ENCODE measurements at places on chromosomes 7 and 10.

GRCh38 chr10:70761727-70762350 lies 23.3 kb downstream of the TBATA start:
- DNase-seq = no peak

DNA sequence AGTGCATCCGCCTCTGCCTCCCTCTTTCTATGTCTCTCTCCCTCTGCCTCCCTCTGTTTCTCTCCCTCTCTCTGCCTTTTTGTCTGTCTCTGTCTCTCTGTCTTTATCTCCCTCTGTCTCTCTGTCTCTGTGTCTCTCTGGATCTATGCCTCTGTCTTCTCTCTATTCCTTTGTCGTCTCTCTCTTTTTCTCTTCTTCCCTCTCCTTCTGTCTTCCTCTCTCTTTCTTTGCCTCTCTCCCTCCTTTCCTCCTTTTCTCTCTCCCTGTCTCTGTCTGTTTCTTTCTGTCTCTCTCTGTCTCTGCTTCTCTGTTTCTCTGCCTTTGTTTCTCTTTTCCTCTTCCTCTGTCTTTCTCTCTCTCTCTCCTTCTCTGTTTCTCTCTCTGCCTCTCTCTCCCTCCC lies 678.8 kb upstream of the NRP1 start:
- no peak for DNase-seq

DNA sequence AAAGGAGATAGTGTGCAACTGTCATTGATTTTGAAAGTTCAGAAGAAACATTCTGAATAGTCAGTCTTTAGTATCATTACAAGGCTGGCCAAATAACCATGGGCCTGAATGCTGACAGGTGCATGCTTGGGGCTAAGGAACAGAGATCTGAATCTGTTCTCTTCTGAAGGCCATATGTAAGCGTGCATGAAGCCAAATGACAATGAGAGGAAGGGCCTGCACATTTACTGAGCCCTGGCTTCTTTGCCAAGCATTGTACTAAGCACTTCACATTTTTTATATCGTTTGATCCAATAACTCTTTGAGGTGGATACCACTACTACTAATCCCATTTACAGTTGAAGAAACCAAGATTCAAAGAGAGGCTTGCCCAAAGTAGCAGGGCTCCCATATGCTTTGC lies 22.5 kb upstream of the TIAL1 start:
- DNase-seq = no peak

- no peak for DNase-seq
These were observed 91.5 kb downstream of the SORBS1 start for GRCh38 chr10:95469676-95470075.

DNA sequence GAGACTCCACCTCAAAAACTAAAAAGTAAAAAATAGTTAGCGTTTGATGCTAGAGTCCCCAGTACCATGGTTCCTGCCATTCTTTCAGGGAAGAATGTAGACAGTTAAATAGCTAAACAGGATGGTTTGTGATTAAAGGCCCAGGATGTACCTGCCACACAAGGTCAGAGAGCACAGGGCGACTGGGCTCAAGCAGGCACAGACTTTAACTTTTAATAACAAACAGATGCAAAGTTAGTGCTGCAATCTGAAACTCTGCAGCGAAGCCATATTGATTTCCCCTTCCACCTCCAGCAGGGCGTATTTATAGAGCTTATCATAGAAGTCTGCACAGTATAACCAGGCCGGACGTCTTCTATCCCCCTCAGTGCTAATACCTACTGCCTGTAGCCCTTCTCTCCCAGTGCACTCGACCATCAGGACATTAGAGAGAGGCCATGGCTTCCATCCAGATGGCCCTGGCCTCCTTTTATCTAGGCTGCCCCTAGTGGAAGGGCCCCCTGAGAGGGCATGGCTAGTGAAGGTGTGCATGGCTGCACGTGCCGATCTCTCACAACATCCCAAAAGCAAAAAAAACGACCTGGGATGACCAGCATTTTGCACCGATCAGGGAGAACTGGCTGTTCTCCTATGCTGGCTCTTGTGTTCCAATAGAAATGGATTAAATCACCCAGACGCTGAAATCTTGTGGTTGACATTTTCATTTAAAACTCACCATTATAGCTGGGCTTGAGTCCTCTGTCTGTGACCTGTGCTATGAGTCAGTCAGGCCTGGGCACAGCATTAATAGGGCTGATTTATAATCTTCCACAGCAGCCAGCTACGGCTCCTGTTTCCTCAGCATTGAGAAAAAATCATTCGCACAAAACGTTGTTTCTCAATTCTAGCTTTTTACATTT lies 7.6 kb upstream of the BAG3 start:
- no peak for DNase-seq

GRCh38 chr10:34816501-34817002 lies 1.5 kb upstream of the PARD3 start:
- DNase-seq = no peak
